NCI-H510A (cell line): ENCODE measurements at places on chromosomes 1 and 21.
A peak's percentile ranks its signal among the peaks of the same experiment; 100 is the strongest.

DNA sequence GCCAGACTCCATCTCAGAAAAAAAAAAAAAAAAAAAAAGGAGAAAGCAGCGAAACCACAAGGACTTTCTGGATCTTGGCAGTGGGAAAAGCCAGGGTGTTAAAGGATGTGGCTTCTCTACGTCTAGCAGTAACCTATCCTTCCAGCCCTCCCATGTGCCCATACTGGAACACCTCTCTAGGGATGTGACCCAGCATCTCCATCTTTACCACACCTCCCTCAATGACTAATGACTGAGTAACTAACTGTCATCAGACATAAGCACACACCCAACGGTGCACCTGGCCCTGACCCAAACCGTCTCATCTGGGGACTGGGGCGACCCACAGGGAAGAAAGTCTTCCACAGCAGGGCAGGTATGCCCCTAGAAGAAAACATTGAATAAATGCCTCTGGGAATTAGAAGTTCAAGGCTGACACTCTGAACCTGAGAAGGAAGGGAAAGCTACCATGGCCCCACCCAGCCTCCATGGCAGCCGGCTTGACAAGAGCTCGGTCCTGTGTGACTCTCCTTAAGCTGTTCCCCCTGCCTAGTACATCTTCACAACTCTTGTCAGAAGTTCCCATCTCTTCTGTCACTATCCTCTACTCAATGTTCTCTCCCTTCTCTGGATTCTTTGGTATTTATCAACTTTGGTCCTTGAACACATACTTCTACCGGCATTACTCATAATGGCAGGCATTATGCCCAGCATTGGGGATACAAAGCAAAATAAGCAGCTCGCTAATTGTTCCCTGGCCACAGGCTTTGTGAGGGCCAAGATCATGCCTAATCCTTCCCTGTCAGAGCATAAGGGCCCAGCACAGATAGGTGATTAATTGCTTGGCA is 14.8 kb upstream of the PAQR6 start:
- no peak for DNase-seq

- DNase-seq: no peak
Observed at GRCh38 chr1:38296047-38296446, 249.5 kb upstream of the POU3F1 start.

DNA sequence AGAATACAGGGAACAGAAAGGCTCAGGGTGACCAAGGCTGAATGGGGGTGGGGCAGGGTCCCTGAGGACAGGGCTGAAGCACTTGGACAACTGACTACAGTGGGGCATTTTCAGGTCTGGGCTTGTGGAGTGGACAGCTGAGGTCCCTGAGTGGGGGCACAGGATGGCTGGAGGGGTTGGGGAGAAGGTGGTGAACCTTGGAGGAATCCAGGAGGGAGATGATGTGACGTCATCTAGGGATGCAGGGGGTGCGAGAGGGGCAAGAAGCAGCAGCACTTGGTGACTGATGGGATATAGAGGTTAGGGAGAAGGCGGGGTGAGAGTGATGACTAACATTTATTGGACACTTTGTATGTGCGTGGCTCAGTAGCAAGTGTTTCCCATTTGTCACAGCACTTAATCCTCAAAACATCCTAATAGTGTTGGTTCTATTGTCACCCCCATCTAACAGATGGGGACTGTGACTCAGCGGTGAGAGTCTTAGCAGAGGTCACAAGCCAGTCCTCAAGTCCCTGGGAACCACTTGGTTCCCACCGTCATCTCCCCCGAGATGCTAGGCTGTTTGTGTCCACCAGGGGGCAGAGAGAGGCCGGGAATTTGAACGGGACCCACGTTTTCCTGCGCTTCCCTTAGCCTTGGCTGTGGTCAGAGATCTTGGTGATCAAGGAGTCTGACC is 27.9 kb upstream of the BMP8B start:
- peak; percentile 100 for DNase-seq

DNA sequence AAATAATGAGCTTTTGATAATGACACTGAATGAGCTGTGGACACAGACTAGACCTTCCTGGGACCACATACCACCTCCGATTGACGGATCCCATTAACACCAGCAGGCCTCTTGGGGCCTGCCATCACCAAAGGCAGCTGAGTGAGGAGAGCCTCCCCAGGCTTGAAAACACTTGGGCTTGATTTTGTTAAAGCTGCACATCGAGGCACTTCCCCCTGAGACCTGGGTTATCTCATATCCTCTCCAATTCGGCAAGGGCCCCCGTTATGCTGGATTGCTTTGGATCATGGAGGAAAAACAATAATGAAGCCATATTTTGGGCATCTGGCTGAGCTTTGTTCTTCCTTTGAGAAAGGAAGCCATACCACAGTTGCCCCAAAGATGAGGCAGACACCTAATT is 143.0 kb downstream of the AJAP1 start:
- no peak for DNase-seq

GRCh38 chr1:174841747-174842146 is 158.0 kb upstream of the CACYBP start:
- DNase-seq: no peak

DNA sequence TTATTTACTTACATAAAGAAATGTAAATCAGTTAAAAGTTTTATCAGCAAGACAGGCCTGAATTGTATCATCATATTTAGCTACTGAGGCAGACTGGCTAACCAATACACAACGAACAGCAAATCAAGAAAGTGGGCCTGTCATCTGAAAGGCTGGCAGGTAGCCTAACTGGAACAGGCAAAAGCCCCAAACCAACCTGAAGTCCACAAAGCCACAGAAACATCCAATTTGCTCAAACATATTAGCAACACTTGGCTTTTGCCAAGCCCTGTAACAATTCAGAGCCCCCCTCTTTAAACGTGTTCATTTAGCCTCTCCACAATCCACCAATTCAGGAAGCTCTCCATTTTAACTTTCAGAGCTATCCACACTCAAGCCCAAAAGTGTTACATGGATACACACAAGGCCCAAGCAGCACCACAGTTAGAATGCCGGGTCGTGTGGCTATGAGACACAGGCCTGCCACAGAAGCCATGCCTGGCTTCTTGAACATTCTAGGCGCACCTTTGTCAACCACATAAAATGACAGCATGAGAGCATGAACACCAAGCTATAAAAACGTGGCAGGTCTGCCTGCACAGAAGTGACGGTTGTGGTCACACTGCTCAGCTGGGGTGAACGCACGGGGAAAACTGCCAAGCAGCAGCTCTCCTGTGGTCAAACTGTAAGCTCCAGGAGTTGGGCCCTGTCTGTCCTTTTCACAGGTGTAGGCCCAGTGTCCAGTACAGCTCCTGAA is 49.3 kb downstream of the CD34 start:
- DNase-seq: no peak

GRCh38 chr1:111251570-111251969 is 24.1 kb downstream of the CHI3L2 start:
- no peak for DNase-seq

DNA sequence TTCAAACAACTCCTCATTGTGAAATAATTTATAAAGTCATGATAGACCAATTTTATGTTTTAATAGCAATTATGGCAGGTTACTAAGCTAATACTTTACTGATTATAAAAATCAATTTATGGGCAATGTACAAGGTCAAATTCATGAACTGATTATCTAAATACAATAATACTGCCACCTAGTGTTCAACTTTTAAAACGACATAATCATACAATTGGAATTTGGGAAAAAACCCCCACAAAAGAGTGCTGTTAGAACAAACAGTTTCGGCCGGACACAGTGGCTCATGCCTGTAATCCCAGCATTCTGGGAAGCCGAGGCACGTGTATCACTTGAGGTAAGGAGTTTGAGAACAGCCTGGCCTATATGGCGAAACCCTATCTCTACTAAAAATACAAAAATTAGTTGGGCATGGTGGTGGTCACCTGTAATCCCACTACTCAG is 14.0 kb downstream of the GTF2B start:
- DNase-seq: peak; percentile 5
